ENCODE measurements at places on chromosomes 3 and 15.

GRCh38 chr3:46912986-46913385, 35.5 kb downstream of the PTH1R start:
- H3K4me3 ChIP-seq, result no peak overlapping the region
- DNase-seq, result no peak
- peaks cover 6% of the 10 kb centered on the region for H3K36me3 ChIP-seq
- H3K27ac ChIP-seq, result no peak overlapping the region
- H3K27me3 ChIP-seq, result no peaks in the 10 kb centered on the region

DNA sequence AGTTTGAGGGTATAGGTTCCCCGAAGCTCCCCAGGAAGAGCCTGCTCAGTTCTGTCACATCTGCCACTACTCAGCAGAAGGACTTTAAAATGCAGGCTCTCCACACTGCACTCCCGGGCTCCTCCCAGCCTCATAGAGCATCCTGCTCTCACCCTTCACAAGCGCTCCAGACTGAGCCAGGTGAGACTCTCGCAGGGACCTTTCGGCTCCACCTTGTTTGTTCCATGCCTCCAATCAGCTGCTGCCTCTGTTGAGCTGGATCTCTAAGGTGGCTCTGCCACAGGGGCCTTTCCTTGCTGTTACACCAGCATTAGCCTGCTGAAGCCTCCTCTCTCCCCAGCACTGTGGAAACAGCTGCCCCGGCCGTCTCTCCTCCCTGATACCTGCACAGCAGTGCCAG, 56.1 kb downstream of the SLCO3A1 start:
- no peak overlapping the region for H3K4me3 ChIP-seq
- no peaks in the 10 kb centered on the region for H3K27me3 ChIP-seq
- H3K36me3 ChIP-seq, result no peaks in the 10 kb centered on the region
- H3K4me1 ChIP-seq, result peaks cover 4% of the 10 kb centered on the region
- DNase-seq, result no peak

DNA sequence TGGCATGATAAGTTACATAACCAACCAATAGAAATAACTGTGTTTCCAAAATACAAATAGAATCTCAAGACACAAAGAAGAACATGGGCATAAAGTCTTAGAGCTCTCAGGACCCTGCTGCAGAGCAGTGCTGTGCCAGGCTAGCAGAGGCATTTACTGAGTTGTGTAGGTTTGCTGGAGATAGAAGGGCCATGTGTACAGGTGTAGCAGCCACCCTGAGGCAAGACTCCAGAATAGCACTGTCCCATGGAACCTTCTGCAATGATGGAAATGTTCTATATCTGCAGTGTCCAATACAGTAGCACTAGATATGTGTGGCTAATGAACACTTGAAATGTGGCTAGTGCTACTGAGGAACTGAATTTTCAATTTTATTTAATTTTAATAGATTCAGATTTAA, 267.0 kb upstream of the UMPS start:
- no peaks in the 10 kb centered on the region for H3K27me3 ChIP-seq
- H3K4me3 ChIP-seq, result no peak overlapping the region
- no peaks in the 10 kb centered on the region for H3K36me3 ChIP-seq
- no peaks in the 10 kb centered on the region for H3K4me1 ChIP-seq

GRCh38 chr3:62667714-62668113, 207.5 kb downstream of the CADPS start:
- no peaks in the 10 kb centered on the region for H3K36me3 ChIP-seq
- H3K27ac ChIP-seq, result no peak overlapping the region
- H3K4me1 ChIP-seq, result no peaks in the 10 kb centered on the region
- DNase-seq, result no peak

DNA sequence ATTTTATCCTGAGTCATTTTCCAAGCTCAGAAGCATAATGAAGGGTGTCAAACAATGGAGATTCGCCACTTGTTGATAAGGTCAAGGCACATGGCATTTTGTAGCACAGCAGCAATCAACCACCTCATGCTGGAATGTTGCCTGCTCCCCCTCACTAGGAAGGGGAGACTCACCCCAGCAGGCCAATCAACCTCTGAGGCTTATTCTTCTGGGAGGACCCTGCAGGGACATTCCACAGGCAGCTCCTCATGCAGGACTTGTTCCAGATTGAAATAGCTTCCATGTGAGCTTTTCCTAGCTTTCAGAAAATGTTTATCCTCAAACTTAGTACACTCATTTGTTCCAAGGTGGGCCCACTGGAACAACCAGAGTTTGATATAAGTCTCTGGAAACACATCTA, 77.6 kb downstream of the SSR3 start:
- no peak overlapping the region for H3K27ac ChIP-seq
- no peak for DNase-seq
- H3K27me3 ChIP-seq, result no peaks in the 10 kb centered on the region
- no peak overlapping the region for H3K4me3 ChIP-seq
- peaks cover 5% of the 10 kb centered on the region for H3K4me1 ChIP-seq

DNA sequence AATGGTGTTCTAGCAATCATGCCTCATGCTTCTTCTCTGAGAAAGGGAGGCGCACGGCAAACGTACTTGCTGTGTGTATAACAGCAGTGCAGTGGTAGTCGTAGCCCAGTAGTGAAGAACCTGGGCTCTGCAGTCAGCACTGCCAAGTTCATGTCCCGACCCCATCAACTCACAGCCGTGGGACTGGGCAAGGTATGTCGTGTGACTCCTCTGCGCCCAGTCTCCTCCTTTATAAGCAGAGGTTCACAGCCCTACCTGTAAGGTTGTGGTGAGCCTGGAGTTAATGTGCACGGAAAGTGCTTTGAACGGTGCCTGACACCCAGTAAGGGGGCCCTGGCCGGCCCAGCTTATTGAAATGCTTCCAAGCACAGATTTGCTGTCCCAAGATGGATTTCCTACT, 26.6 kb downstream of the EHD4 start:
- H3K4me1 ChIP-seq, result no peaks in the 10 kb centered on the region
- H3K4me3 ChIP-seq, result no peak overlapping the region
- no peaks in the 10 kb centered on the region for H3K27me3 ChIP-seq
- no peak for DNase-seq

DNA sequence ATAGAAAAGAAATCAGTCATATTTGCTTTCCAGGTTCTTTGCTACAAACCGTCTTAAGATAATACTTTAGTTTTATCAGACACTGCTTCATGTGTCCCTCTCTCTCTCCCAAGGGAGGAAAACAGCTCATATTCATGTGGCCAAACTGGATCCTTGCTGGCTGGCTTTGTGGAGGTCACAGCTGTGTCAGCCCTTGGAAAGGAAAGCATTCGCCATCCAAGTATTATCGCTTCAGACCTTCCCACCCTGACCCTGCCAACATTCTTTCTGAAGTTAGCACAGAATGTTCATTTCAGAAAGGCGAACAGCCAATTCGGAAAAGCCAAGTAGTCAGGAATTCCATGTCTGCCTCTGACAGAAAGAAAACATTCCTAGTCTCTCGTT, 213.6 kb downstream of the FEZF2 start:
- no peak for DNase-seq
- H3K36me3 ChIP-seq, result no peaks in the 10 kb centered on the region
- no peak overlapping the region for H3K27ac ChIP-seq
- no peaks in the 10 kb centered on the region for H3K4me1 ChIP-seq
- H3K4me3 ChIP-seq, result no peak overlapping the region

DNA sequence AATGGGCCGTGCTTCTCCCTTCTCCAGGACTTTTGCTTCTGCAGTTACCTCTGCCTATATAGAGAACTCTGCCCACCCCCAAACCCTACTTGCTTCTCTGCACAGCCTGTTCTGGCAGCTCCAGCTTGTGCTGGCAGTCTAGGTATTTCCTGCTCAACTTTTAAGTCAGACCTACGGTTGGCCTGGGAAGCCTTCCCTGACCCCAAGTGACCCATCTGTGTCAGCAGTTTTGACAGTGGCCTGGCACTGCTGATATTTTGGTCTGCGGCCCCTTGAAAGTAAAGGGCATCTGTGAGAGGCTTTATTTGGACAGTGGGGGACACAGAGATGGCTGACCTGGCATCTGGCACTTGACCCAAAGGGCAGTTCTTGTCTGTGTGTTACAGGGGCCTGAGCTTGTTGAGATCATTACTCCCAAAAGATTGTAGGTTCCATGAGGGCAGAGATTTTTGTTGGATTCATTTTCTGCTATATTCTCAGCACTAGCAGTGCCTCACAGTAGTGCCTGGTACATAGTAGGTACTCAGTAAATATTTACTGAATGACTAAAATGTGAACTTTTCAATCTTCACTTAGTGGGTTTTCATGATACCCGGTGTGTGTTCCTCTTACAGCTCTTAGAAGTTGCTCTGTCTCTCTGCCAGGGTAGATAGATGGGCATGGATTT, 55.2 kb upstream of the TRAK1 start:
- H3K4me1 ChIP-seq, result no peaks in the 10 kb centered on the region
- no peak overlapping the region for H3K4me3 ChIP-seq
- peaks cover 13% of the 10 kb centered on the region for H3K36me3 ChIP-seq
- H3K27me3 ChIP-seq, result no peaks in the 10 kb centered on the region
- DNase-seq, result no peak
- H3K27ac ChIP-seq, result no peak overlapping the region

DNA sequence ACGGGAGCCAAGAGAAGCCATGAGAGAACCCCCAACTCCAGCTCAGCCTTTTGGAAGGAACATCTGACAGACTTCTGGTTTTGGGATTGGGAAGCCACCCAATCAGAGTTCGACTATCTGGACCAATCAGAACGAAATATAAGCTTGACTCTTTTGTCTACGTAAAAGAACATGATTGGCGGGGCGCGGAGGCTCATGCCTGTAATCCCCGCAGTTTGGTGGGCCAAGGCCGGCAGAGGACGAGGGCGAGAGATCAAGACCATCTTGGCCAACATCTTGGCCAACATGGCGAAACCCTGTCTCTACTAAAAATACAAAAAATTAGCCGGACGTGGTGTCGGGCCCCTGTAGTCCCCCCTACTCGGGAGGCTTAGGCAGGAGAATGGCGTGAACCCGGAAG, 380.3 kb downstream of the TBL1XR1 start:
- H3K4me1 ChIP-seq, result no peaks in the 10 kb centered on the region
- no peak overlapping the region for H3K4me3 ChIP-seq
- no peak overlapping the region for H3K27ac ChIP-seq
- H3K27me3 ChIP-seq, result no peaks in the 10 kb centered on the region
- H3K36me3 ChIP-seq, result no peaks in the 10 kb centered on the region

GRCh38 chr3:135560847-135561246, 404.7 kb upstream of the PPP2R3A start:
- H3K27me3 ChIP-seq, result no peaks in the 10 kb centered on the region
- no peak overlapping the region for H3K27ac ChIP-seq
- no peak for DNase-seq
- no peak overlapping the region for H3K4me3 ChIP-seq
- H3K36me3 ChIP-seq, result no peaks in the 10 kb centered on the region

GRCh38 chr3:146464005-146464595, 5.3 kb downstream of the PLSCR2 start:
- no peaks in the 10 kb centered on the region for H3K27me3 ChIP-seq
- no peaks in the 10 kb centered on the region for H3K36me3 ChIP-seq
- no peak overlapping the region for H3K4me3 ChIP-seq

GRCh38 chr15:70266412-70267121, 168.8 kb upstream of the TLE3 start:
- no peak overlapping the region for H3K27ac ChIP-seq
- no peaks in the 10 kb centered on the region for H3K27me3 ChIP-seq
- DNase-seq, result no peak
- H3K36me3 ChIP-seq, result no peaks in the 10 kb centered on the region
- peaks cover 10% of the 10 kb centered on the region for H3K4me1 ChIP-seq
- no peak overlapping the region for H3K4me3 ChIP-seq

GRCh38 chr3:148840451-148840850, 12.8 kb downstream of the CPB1 start:
- no peak for DNase-seq
- no peaks in the 10 kb centered on the region for H3K4me1 ChIP-seq
- peaks cover 3% of the 10 kb centered on the region for H3K27me3 ChIP-seq
- H3K4me3 ChIP-seq, result no peak overlapping the region
- no peak overlapping the region for H3K27ac ChIP-seq
- H3K36me3 ChIP-seq, result no peaks in the 10 kb centered on the region

DNA sequence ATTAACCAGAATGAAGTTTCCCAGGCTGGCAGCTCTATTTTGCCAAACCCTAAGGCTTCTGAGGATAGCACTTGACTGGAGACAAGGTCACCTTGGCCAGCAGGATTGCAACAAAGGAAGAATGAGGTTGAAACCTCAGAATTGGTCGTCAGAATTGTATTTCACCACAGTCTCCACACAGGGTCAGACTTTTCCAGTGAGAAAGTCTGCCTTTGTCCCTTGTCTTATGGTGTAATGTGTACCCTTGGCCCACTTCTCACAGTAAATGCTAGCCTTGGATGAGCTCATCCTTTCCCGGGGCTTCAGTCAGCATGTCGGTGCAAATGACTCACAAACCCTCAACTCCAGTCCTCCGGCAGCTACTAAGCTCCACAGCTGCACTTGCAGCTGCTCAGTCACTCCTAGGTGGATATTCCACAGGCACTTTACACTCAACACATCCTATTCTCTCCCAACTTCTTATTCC, 19.7 kb downstream of the SSR3 start:
- no peak for DNase-seq
- H3K36me3 ChIP-seq, result no peaks in the 10 kb centered on the region
- H3K27me3 ChIP-seq, result no peaks in the 10 kb centered on the region
- H3K4me1 ChIP-seq, result no peaks in the 10 kb centered on the region
- H3K27ac ChIP-seq, result no peak overlapping the region

- H3K27me3 ChIP-seq, result no peaks in the 10 kb centered on the region
- H3K36me3 ChIP-seq, result no peaks in the 10 kb centered on the region
- H3K27ac ChIP-seq, result no peak overlapping the region
- peaks cover 25% of the 10 kb centered on the region for H3K4me1 ChIP-seq
Observed at GRCh38 chr3:27589795-27590194, 105.6 kb upstream of the SLC4A7 start.

GRCh38 chr3:177356952-177357351, 159.7 kb upstream of the TBL1XR1 start:
- no peak overlapping the region for H3K27ac ChIP-seq
- H3K4me3 ChIP-seq, result no peak overlapping the region
- no peaks in the 10 kb centered on the region for H3K36me3 ChIP-seq
- no peak for DNase-seq

GRCh38 chr3:10518506-10519150, 13.2 kb upstream of the ATP2B2 start:
- no peak overlapping the region for H3K27ac ChIP-seq
- H3K27me3 ChIP-seq, result no peaks in the 10 kb centered on the region
- H3K4me3 ChIP-seq, result no peak overlapping the region
- H3K36me3 ChIP-seq, result no peaks in the 10 kb centered on the region
- DNase-seq, result no peak

DNA sequence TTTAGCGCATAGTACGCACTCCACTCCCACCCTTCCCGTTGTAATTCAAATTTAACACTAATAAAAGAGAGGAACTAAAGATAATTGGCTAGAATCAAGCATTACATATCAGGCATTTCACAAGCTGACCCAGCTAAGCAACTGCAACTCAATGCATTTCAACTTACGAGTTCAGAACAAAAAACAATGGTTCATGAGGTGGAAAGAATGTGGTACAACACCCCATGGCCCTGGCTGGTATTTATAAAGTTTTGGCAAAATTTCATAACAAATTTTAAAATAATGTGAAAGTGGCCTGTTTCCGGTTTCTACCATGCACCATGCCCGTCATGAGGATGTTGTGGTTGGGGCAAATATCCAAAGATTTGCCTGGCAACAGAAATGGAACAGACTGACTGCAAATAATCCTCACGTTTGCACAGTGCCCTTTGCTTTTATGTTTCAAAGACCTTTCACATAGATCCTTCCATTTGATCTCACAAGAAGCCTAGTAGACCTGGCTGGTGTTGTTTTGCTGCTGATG, 455.3 kb upstream of the NR2F2 start:
- H3K27me3 ChIP-seq, result no peaks in the 10 kb centered on the region
- H3K36me3 ChIP-seq, result no peaks in the 10 kb centered on the region
- peak; percentile 48 for DNase-seq
- H3K4me3 ChIP-seq, result no peak overlapping the region
- H3K27ac ChIP-seq, result no peak overlapping the region

Data from naive thymus-derived CD4-positive, alpha-beta T cell (primary cell).